Activated CD4-positive, alpha-beta T cell treated with anti-CD3 and anti-CD28 coated beads, Interleukin-10, Interleukin-2, amounts not matched to agents 100 ng/mL and 50 ng/mL, durations not matched to agents 16 hours and 8 hours (primary cell): ENCODE measurements at places on chromosomes 16 and 17.

DNA sequence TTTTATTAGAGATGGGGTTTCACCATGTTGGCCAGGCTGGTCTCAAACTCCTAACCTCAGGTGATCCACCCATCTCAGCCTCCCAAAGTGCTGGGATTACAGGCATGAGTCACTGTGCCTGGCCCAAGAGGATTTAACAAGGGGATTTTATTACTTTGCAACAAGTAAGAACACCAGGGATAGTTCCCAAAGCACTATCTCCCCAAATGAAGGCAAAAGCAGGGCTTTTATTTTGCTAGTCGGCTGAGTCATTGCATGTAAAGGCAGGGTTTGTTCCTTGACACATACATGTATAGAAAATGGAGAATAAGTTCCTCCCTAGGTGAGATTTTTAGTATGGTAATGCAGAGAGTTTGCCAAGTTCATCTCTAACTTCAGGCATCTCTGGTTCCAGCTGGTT is 24.0 kb downstream of the REXO5 start:
- DNase-seq = no peak

DNA sequence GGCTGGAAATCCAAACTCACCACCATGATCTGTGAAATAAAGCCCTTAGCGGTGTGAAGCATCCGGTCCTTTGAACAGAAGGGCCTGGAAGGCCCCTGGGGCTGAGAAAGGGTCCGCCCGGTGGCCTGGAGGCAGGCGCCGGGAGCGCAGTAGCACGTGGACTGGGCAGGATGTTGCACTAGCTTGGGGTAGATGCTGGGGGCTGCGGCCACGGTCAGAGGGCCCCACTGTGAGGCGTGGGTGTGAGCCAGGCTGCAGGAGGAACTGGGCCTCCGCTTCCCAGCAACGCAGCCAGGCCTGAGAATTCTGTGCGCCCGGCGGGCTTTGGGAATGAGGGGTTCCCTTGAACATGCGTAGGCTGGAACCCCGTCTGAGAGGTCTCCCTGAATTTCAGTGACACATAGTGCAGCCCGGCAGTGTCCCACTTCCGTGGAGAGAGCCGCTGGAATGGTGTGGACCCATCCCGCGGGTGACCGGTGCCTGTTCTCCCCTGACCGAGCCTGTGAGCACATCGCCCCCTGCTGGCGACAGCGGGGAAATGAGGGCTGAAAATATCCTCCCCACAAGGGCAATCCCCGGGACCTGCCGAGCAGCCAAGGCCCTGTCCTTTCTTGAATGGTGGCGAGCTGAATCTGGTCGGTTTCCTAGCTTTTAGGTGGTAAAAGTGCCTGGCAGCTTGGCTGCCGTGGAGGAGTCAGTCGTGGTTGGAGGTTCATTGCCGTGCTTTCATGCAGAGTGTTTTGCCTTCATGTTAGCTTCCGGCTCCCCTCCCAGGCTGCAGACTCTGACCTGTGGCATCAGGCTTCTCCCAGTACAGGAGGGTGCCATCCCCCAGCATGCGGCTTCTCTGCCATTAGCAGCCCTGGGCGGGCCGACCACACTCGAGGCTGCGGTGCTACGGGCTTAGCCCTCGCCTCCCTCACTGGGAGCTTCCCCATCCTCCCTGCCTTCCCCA is 43.8 kb downstream of the DNAJA2 start:
- peak; percentile 80 for DNase-seq

- peak; percentile 37 for DNase-seq
Observed at GRCh38 chr16:79658301-79659033, 57.9 kb upstream of the MAF start.

DNA sequence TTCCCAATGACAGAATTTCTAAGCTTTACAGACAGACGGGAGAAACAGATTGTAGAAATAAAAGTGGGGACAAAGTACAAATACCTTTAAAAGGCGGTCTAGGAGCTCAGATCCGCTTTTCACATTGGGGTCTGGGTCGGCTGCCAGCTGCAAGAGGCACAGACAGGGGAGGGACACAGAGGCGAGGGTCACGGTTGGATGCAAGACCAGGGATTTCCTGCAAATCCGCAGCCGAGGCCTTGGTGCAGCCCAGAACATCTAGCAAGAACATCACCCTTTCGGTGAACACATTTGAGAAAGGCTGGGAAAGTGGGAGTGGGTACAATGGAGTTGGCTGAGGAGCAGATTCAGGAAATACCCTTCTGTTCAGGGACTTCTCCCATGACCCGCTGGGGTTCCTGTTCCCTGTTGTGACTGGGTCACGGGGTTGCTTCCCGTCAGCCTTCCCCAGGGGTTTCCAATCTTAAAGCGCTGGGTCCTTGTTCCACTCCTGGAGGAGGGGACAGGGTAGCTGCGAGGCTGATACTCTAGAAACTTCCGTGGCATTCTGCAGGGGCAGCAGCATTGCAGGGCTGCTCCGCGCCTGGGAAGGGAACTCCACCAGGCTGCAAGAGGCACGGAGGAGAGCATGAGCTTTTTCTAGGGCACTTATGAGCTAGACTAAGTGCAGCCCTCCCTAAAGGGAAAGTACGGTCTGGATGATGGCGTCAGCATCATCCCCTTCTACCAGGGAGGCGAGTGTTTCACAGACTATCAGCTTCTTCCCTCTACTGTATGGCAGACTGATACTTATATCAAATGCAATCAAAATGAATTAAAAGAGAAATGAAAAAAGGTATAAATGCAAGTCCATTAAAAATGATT is 16.0 kb downstream of the VAC14 start:
- no peak for DNase-seq

GRCh38 chr16:17258848-17259713 is 211.7 kb downstream of the XYLT1 start:
- DNase-seq = no peak

DNA sequence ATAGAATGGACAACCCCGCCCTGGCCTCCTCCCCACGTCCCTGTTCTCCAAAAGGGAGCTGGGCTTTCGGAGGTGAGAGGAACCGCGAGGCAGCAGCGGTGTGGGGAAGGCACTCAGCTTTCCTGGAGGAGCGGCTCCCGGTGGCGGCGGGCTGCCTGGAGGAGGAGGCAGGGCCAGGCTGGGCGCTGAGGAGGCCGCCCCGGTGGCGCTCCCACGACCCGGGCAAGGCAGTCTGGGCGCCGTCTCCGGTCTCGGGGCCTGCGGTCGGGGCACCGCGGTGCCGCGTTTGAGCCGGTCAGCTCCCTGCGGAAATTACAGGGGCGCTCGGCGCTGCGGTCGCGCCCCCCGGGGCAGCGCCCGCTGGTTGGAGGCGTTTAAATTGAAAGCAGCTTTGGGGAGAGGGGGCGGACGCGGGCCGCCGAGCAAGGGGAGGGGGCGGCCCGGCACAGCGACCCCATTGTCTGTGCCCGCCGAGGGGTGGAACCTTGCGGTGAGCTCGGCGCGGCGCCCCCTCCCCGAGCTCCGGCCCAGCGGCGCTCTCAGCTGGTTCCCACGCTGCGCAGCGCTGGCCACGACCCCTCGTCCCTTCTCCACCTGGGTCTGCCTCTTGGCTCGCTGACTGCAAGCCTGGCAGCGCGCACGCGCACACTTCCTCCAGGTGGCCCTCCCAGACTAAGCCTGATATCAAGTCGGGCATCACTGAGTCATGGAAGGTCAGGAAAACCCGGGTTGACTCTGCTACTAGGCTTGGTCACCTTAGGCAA is 58.7 kb upstream of the DLX4 start:
- peak; percentile 2 for DNase-seq

DNA sequence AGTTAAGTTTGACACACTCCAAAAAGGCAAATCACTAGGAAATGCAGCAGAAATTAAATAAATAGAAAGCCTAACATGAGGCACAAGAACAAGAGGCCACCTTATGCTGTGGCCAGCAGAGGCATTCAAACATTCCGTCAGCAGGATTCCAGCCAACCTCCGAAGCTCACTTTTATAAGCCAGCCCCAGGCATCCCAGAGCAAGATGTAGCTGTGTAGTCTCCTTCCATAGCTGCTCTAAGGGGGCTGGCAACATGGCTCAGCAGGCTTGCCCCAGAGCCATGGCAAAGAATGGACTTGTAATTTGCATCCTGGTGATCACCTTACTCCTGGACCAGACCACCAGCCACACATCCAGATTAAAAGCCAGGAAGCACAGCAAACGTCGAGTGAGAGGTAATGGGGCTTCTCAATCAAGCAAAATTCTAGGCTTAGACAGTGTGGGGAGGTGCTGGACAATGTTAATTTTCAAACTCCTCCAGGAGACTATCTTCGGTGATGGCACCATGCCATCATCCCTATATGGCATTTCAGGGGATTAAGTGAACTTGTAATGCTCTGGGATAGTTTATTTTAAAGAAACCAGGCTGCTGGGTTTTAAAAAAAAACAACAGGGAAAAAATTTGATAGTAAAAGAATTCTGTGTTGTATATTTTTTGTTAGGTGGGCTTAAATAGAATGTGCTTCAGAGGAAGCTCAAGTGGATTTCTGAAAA is at the start of gene CLEC3A:
CLEC3A (plus strand) TSS at position 202 of the 714 bp plus-strand sequence; CDS start at position 281, 79 bp downstream.
- no peak for DNase-seq

GRCh38 chr16:58498341-58499091 is 1.4 kb upstream of the NDRG4 start:
- no peak for DNase-seq

DNA sequence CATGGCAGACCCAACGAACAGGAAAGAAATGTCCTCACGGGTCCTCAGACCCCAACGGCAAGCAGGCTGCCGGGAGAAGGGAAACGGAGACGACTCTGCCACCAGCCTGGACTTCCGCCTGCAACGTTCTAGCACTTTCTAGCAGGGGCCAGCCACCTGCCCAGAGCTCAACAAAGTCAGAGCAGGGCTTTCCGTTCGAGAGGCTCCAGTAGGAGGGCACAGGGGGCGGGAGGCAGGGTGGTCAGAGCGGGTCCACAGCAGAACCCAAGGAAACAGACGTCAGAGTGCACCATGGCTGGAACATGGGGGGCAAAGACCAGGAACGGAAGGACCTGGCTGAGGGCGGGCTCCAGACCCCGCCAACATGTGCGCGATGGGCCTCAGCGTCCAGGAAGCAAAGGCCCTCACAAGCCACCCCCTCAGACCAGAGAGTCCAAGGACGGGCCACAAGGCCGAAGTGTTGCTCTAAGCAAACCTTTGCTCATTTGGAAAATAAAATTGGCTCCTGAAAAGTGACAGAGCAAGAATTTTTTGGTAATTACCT is 29.4 kb upstream of the C16orf95 start:
- DNase-seq = no peak

- DNase-seq = no peak
Observed at GRCh38 chr16:87952751-87953150, 1.5 kb downstream of the BANP start.

- no peak for DNase-seq
Observed at GRCh38 chr16:2213817-2214718, 572 bp downstream of the PGP start.

DNA sequence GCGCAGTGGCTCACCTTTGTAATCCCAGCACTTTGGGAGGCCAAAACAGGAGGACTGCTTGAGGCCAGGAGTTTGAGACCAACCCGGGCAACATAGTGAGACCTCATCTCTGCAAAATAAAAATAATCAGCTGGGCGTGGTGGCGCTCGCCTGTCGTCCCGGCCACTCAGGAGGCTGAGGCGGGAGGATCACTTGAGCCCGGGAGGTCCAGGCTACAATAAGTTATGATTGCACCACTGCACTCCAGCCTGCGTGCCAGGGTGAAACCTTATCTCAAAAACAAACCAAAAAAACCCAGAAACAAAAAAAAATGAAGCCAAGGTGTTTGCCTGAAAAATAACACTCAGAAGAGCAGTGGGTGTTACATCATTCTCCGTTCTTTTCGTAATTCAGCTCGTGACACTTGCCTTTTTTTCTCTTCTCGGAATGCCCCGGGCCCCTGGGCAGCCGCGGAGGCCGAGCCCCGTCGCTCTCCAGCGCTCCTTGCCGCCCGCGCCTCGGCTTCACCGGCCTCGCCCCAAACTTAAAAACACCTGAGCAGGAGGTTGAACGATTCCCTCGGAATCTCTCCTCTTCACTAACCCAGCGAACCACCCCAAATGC is 17.0 kb downstream of the PRCD start:
- DNase-seq = peak; percentile 35

GRCh38 chr17:34793231-34793908 is 167.9 kb downstream of the CCT6B start:
- no peak for DNase-seq

DNA sequence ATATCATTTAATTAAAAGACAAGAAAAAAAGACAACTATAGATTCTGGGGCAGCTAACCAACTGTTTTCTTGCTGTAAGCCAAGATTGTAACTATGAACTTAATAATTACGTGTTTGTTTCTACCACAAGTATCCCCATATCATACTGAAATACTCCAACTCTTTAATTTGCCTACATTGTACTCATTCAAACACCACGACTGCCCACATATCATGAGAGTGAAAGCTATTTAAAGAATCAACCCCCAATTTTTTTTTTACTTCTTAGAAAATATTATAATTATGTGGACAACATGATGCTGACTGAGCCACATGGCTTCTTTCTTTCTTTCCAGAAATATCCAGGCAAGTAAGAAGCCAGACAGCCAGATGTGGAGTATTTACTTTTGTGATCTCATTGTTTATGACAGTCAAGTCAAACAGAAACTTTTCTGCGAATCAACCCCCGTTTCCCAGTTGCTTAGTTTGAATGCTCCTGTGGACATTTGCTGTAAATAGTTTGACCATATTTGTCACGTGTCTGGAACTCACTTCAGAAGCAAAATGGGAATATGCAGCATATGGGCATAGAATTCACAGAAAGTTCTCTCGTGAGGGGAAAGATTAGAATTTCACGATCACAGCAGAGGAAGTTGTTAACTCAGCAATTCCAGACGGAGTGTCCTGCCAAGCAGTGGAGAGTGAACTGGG is 126.8 kb upstream of the PSMD7 start:
- DNase-seq = no peak

- no peak for DNase-seq
Observed at GRCh38 chr17:67022451-67022810, 21.9 kb upstream of the CACNG1 start.

DNA sequence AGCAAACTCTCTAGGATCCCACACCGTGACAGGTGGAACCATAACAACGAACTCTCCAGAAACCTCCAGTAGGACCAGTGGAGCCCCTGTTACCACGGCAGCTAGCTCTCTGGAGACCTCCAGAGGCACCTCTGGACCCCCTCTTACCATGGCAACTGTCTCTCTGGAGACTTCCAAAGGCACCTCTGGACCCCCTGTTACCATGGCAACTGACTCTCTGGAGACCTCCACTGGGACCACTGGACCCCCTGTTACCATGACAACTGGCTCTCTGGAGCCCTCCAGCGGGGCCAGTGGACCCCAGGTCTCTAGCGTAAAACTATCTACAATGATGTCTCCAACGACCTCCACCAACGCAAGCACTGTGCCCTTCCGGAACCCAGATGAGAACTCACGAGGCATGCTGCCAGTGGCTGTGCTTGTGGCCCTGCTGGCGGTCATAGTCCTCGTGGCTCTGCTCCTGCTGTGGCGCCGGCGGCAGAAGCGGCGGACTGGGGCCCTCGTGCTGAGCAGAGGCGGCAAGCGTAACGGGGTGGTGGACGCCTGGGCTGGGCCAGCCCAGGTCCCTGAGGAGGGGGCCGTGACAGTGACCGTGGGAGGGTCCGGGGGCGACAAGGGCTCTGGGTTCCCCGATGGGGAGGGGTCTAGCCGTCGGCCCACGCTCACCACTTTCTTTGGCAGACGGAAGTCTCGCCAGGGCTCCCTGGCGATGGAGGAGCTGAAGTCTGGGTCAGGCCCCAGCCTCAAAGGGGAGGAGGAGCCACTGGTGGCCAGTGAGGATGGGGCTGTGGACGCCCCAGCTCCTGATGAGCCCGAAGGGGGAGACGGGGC is 1.3 kb downstream of the SPN start:
- peak; percentile 68 for DNase-seq
